ENCODE measurements at places on chromosomes 5 and 9.

DNA sequence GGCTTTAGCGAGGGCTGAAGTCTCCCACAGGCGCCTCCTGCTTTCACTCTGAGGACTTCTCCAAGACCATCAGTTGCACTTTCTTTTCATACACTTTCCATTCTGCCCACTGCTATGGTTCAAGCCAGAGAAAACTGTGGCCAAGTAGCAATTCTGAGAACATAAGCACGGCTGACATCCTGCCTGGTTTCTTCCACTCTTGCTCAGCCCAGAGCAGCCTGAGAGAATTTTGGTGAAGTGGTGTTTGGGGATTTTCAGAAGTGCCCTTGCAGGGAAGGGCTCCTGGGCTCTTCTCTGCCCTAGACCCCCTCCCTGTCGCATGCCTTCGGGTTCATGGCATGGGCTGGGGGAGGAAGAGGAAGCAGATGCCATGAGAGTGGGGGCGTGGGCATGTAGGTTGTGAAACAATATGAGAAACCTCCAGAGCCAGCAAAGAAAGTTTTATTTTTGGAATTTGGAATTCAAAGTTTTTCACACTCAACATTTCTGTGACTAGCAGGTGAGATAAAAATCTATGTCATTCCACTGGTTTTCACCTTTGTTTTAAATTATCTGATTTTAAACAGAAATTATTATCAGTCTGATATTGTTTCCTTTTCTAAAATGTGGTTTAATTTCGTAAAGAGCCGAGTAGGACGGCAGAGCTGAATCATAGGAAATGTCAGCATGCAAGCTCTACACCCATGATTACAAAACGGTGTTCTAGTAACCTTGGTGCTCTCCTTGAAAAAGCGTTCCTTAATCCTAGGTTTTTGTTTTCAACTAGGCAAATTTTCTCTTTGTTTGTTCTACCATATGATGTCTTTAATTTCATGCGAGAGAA, 27.8 kb upstream of the TNFSF8 start:
- no peak for DNase-seq

GRCh38 chr9:95053611-95054570, 263.6 kb downstream of the FANCC start:
- DNase-seq: no peak

- DNase-seq: no peak
These were observed 92.5 kb downstream of the PPIC start for GRCh38 chr5:122944051-122944450.

DNA sequence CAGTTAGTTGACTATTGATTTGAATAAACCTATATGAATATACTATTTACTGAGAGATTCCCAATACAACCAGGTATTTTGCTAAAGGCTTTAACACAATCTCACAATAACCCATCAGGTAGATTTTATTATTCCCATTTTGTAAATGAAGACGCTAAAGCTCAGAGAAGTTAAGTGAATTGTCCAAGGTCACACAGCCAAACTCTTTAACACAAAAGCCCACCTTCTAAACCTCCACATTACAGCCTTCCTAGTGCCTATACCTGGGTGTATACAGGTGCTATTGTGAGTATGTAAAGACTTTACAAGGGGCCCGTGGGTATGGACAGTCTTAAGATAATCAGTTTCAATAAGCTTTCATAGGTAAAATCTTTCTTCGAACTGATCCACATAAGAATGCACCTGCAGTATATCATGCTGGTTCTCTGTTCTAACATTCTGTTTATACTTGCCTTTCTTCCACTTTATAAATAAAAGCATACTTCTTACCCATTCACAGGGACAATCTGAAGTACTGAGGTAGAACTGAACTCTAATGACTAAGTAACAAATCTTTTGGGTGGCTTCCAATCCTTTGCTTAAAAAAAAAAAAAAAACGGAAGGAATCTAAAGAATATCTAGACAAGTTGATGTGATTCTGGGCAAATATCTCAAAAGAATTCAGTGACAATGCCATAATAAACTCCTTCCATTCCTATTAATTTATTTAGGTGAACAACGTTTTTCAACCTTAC, 59.1 kb downstream of the PJA2 start:
- DNase-seq: no peak

GRCh38 chr5:80406980-80407734, 707 bp upstream of the ZFYVE16 start:
- DNase-seq: no peak

All from small intestine (tissue), 16 donors.